ENCODE measurements at places on chromosomes 5 and 9. TPM values are rescaled to one million over a fixed set of nuclear protein-coding genes. Genes with fewer than 3 reads are reported as not detected.

- no peak for DNase-seq
These were observed 134.8 kb upstream of the CD180 start for GRCh38 chr5:67331296-67331925.

GRCh38 chr5:10649666-10650380 lies 86.0 kb downstream of the ANKRD33B start:
- DNase-seq = peak; percentile 80

Gene AK8
- total RNA-seq = 0.55 TPM

DNA sequence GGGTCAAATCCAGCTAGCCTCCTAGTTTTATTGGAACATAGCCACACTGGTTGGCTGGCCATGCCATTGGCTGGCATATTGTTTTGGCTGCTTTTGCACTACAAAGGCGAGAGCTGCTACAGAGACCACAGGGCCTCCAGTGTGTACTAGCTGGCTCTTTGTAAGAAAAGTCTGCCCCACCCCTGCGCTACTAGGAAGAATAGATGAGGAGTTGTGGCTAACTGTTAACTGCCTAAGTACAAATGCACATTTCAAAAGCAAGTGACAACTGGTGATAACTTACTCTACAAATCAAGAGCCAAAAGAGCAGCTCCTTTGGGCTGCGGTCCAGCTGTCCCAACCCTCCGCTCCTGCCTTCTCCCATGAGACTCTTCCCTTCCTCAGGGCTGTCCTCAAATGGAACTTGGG lies 63.9 kb downstream of the SERINC5 start:
- DNase-seq = no peak
